Activated effector memory CD4-positive, alpha-beta T cell treated with Interleukin-2 at 50 U/mL for 16 hours (primary cell): ENCODE measurements at places on chromosomes 7 and 10.

DNA sequence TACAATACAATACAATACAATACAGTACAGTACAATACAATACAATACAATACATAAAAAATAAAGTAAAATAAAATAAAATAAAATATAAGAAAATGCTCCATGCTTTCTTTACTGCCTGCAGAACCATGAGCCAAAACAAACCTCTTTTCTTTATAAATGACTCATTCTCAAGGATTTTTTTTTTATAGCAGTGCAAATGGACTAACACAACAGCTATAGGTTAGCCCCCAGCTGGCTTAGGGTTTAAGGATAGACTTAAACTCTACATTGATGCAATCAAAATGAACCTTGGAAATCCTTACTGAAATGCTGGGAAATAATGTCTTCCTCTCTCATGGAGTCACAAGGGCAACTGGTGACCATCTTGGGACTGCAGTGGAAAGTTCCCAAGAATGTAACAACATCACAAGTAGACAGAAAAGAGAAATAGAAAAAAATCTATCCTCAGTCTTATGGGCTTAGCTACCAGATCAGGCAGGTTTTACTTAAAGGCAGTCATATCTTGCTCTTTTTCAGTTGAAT, 348.9 kb downstream of the ARL4A start:
- no peak for DNase-seq

DNA sequence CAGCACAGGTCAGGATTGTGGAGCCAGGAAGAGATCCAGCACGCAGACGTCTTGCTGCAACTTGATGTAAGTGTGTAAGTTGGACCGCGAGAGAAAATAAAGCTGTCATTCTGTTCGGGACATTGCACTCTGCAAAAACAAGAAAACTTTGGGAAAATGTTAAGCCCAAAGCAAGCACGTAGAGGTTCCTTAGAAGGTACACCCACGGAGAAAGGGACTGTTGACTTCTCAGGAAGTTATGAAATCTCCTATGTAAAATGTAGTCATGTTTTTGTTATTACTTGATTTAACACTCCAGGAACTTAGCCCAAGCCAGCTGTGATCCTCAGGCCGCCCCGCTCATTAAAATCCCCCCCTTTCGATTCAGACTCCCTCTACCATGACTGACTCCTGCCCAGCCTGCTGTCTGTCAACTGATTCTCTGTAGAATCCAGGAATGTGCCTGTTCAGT, 196.1 kb upstream of the TCF7L2 start:
- no peak for DNase-seq

DNA sequence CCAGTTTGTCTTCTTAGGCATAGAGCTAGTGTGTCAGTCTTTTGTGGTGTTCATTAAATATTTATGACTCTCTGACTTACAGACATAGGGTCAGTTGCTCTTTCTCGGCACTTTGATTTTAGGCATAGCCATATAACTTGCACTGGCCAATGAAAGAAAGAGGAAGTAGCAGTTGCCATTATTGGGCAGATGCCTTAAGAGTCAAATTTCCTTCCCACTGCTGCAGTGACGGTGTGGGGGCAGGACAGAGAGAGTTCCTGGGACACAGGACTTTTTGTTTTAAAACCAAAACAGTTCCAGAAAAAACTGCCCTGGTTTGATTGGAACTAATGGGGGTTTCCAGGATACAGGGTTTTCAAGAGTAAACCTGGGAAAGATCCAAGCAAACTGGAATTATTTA, 60.2 kb upstream of the PHF14 start:
- no peak for DNase-seq

DNA sequence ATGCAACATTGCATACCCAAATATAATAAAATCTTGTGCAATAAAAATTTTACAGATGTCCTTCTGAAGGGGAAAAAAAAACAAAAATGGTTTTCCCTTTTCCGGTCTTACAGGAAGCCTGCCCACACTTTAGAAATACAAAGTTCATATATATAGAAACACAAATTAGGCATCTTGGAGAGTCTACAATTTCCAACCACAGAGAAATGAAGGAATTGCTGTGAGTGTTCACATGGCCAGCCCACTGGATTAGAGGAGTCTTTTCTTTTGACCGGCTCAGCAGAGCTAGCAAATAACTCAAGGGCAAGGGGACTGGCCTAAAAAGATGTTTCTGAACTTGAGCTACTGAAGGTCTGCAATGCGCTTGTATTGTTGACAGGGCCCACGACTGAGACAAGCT, 92.4 kb downstream of the GLI3 start:
- no peak for DNase-seq

DNA sequence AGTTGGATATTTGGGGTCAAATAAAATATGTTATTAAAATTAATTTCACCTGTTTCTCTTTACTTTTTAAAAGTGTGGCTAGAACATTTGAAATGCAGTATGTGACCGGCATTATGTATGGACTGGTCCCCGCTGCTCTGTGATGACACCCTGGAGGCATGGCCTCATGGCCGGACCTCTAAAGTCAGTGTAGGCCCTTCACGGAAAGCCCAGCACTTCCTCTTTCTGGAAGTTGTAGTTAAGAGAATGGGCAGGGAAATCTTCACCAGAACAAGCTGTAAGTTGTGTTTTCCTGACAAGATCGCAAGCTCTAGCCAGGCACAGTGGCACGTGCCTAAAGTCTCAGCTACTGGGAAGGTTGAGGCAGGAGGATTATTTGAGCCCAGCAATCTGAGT, 38.3 kb upstream of the SRGN start:
- no peak for DNase-seq

GRCh38 chr7:39720586-39720985, 97.2 kb downstream of the RALA start:
- no peak for DNase-seq
